Testis (tissue), 5 donors: ENCODE measurements at places on chromosomes 1 and 21. TPM values are rescaled to one million over a fixed set of nuclear protein-coding genes. Genes with fewer than 3 reads are reported as not detected.

Gene TDRD10
- 123 TPM for polyA plus RNA-seq

Gene OR2T33
- not detected for polyA plus RNA-seq

Gene TAF5L
- 12.8 TPM for polyA plus RNA-seq

Gene CYP2J2
- polyA plus RNA-seq = 8.1 TPM

Gene DHX9
- polyA plus RNA-seq = 163 TPM

Gene C1orf94
- polyA plus RNA-seq = 68.8 TPM

DNA sequence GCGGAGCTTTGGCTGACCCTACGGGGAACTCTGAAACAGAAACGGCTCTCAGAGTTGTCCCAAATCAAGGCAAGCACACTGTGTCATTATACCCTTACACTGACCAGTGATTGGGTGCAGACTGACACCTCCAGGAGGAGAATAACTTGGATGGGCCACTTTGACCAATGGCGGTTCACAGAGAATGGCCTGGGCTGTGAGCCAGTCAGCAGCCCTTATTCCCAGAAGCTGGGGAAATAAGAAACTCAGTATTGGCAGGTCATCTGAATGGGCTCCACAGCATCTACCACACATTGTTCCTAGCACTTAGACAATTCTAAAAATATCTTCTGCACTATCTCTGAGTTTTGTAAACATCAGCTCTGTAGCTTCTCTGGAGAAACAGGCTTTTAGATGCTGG, 265.2 kb downstream of the ADGRL2 start:
- peak; percentile 33 for DNase-seq
- no peaks in the 10 kb centered on the region for H3K36me3 ChIP-seq
- no peaks in the 10 kb centered on the region for H3K27me3 ChIP-seq
- peaks cover 14% of the 10 kb centered on the region for H3K4me1 ChIP-seq
- peak overlapping the region; percentile 11 for H3K27ac ChIP-seq
- H3K4me3 ChIP-seq = no peak overlapping the region

DNA sequence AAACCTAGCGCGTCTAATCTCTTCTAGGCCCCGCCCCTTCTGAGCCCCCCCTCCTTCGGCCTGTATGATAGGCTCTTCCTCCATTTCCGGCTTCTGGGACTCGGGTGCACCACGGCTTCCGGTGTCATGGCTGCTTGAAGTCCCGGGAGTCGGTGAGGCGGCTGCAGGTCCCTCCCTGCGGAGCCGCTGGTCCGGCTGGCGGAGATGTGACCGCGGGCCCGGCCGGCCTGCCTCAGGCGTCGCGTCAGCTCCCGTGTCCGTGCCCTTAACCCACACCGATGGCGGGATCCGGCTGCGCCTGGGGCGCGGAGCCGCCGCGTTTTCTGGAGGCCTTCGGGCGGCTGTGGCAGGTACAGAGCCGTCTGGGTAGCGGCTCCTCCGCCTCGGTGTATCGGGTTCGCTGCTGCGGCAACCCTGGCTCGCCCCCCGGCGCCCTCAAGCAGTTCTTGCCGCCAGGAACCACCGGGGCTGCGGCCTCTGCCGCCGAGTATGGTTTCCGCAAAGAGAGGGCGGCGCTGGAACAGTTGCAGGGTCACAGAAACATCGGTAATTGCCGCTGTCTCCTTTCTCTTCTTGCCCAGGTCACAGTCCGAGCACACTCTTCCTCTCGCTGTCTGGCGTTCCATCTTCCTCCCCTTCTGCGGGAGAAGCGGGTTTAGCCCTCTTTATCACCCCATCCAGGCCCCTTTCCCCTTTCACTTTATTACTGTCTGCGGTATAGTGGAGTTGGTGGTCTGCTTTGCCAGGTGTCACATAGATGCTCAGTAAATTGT, at the start of gene UHMK1:
Gene UHMK1, plus strand, starts transcription at position 96 of the 773 bp plus-strand sequence. Its CDS starts 183 bp downstream, at position 279.
- no peaks in the 10 kb centered on the region for H3K36me3 ChIP-seq
- no peaks in the 10 kb centered on the region for H3K27me3 ChIP-seq
- DNase-seq = peak; percentile 96

- no peak for DNase-seq
- H3K27ac ChIP-seq = no peak overlapping the region
- no peaks in the 10 kb centered on the region for H3K36me3 ChIP-seq
Measured at GRCh38 chr1:90114521-90115141, 119.7 kb downstream of the ZNF326 start.

GRCh38 chr1:214897581-214897980, 185.0 kb upstream of the KCNK2 start:
- H3K4me1 ChIP-seq = no peaks in the 10 kb centered on the region
- no peaks in the 10 kb centered on the region for H3K27me3 ChIP-seq
- no peaks in the 10 kb centered on the region for H3K36me3 ChIP-seq
- DNase-seq = no peak

DNA sequence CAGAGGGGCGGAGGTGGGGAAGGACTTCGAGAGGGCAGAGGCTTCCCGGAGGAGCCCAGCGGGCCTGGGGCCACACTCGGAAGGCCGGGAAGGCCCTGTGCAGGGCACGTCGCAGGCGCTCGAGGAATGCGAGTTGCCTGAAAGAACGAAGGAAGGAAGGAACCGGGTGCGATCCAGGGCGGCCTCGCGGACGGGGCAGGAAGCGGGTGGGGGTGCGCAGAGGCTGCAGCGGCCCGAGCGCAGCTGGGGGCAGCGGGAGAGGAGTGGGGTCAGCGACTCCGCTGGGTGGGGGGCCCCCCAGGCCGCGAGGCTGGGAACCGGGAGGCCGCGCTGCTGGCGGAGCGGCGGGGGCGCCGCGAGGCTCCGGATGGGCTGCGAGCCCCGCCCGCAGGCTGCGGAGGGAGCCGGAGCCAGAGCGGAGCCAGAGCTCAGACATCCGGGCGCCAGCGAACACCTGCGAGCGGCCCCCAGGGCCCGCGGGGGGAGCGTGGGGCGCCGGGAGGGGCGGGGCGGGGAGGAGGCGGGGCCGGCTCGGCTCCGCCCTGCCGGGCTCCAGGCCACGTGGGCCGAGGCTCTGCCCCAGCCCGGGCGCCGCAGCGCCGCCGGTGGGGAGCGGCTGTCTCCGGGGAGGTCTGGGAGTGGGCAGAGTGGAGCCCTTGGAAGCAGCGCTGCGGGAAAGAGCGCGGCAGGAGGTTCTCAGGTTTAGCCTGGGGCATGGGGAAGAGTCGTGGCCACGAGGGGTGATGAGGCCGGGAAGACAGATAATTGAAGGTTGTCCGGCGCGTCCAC, 4.6 kb downstream of the ID3 start:
- H3K4me1 ChIP-seq = peaks cover 12% of the 10 kb centered on the region
- H3K27me3 ChIP-seq = no peaks in the 10 kb centered on the region
- peak; percentile 82 for DNase-seq

- H3K4me3 ChIP-seq = no peak overlapping the region
- peaks cover 16% of the 10 kb centered on the region for H3K4me1 ChIP-seq
- H3K27ac ChIP-seq = peak overlapping the region; percentile 76
- no peak for DNase-seq
- no peaks in the 10 kb centered on the region for H3K27me3 ChIP-seq
- H3K36me3 ChIP-seq = no peaks in the 10 kb centered on the region
Measured at GRCh38 chr1:13728091-13728715, 28.2 kb downstream of the PRDM2 start.

- no peaks in the 10 kb centered on the region for H3K4me1 ChIP-seq
- H3K27ac ChIP-seq = no peak overlapping the region
- no peaks in the 10 kb centered on the region for H3K27me3 ChIP-seq
Measured at GRCh38 chr1:115911294-115911693, 65.0 kb upstream of the SLC22A15 start.

- no peak overlapping the region for H3K4me3 ChIP-seq
- H3K4me1 ChIP-seq = no peaks in the 10 kb centered on the region
- H3K36me3 ChIP-seq = no peaks in the 10 kb centered on the region
Measured at GRCh38 chr1:43001434-43001833, 42.8 kb upstream of the SLC2A1 start.

DNA sequence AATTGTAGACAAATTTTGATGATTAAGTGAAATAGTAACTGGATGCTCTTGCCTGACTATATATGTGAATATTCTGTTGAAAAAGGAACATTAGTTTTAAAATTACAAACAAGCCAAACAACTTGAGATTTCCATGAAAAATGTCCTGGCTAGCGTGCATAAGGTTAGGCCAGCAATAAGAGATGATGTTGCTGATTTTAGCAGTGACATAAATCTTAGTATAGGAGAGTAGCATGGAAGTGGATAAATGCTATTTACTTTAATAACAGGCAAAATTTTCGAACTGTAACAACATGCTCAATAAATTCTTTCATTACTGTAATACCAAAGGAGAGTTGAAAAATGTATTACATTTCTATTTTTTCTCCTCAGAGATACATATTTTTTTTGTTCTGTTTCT, 266.6 kb downstream of the LRRC7 start:
- no peaks in the 10 kb centered on the region for H3K27me3 ChIP-seq
- no peaks in the 10 kb centered on the region for H3K36me3 ChIP-seq
- H3K27ac ChIP-seq = no peak overlapping the region
- DNase-seq = no peak

DNA sequence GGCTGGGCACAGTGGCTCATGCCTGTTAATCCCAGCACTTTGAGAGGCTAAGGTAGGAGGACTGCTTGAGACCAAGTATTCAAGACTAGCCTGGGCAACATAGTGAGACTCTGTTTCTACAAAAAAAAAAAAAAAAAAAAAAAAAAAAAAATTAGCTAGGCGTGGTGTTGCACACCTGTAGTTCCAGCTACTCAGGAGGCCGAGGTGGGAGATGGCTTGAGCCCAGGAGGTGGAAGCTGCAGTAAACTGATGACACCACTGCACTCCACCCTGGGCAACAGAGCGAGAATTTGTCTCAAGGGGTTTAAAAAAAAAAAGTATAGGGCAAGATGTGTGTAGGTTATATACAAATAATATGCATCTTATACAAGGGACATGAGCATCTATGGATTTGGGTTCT, 2.6 kb downstream of the TDRKH start:
- DNase-seq = no peak
- no peak overlapping the region for H3K27ac ChIP-seq
- H3K36me3 ChIP-seq = no peaks in the 10 kb centered on the region
- no peaks in the 10 kb centered on the region for H3K27me3 ChIP-seq
- H3K4me3 ChIP-seq = no peak overlapping the region
- no peaks in the 10 kb centered on the region for H3K4me1 ChIP-seq

DNA sequence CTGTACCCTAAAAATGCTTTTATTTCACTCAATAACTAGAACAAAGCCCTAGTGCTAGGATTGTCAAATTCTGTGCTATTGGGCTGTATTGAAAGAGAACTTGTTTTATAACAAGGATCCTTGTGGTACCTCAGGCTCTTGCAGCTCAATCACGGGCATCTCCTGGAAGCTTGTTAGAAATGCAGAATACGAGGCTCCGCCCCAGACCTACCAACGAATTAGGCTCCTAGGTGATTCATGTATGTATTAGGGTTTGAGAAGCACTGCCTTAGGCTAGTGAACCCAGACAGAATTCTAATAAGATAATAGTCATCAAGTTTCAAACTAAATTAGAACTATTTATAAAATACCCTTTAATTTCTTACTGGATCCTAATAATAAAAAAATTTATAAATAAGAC, 45.6 kb downstream of the ZZZ3 start:
- DNase-seq = no peak
- no peaks in the 10 kb centered on the region for H3K27me3 ChIP-seq
- H3K27ac ChIP-seq = no peak overlapping the region
- no peaks in the 10 kb centered on the region for H3K4me1 ChIP-seq

DNA sequence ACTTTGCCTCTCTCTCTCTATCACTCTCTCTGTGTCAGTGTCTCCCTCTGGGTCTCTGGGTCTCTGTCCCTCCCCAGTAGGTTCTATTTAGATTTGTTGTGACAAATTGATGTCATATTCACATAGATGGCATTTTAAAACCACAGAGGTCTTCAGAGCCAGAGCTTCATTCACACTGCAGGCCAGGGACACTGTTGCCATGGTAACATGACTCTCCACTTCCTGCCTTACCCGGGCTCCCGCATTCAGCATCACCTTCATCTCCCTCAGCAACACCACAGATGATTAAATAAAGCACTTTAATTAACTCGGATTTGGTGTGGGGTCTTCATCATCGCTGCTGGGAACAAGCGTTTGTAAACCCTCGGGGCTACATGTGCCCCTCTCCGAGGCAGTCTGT, 132.6 kb downstream of the ETS2 start:
- H3K27ac ChIP-seq = no peak overlapping the region
- no peaks in the 10 kb centered on the region for H3K27me3 ChIP-seq
- no peaks in the 10 kb centered on the region for H3K36me3 ChIP-seq
- no peaks in the 10 kb centered on the region for H3K4me1 ChIP-seq
- H3K4me3 ChIP-seq = no peak overlapping the region

GRCh38 chr1:156931211-156931952, 10.9 kb downstream of the LRRC71 start:
- no peaks in the 10 kb centered on the region for H3K27me3 ChIP-seq
- DNase-seq = no peak
- peaks cover 4% of the 10 kb centered on the region for H3K4me1 ChIP-seq
- no peak overlapping the region for H3K4me3 ChIP-seq

DNA sequence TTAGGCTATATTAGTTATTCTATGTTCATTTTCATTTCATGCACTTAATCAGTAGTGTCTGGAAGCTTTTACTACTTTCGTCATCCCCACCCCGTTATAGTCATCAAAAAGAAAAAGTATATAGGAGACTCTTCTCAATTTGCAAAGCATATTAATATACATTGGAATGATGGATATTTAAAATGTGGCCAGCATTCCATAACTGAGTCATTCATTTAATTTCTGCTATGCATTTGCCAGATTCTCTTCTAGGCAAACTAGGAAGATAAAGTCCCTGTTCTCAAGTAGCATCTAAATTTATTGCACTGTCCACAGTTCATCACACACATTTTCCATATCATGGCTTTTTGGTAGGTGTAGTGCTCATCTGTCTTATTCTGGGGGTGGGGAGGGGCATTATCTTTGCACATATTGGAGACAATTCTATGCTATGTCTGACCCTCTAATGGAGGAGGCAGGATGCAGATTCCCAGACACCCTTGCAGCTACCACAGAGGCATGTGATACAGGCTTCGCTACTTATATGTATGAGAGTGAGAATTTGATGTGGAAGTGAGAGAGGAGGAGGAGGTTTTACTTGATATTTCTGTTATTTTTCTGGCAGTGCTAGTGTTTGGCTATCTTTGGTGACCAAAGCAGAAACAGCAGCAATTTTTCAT, 125.8 kb downstream of the CTH start:
- no peak for DNase-seq
- H3K36me3 ChIP-seq = no peaks in the 10 kb centered on the region
- H3K27ac ChIP-seq = no peak overlapping the region
- no peaks in the 10 kb centered on the region for H3K4me1 ChIP-seq

- DNase-seq = no peak
- H3K4me3 ChIP-seq = no peak overlapping the region
- no peak overlapping the region for H3K27ac ChIP-seq
- no peaks in the 10 kb centered on the region for H3K36me3 ChIP-seq
Measured at GRCh38 chr1:58941471-58942289, 157.8 kb upstream of the JUN start.

- no peak overlapping the region for H3K27ac ChIP-seq
- DNase-seq = no peak
- no peak overlapping the region for H3K4me3 ChIP-seq
- H3K36me3 ChIP-seq = no peaks in the 10 kb centered on the region
- no peaks in the 10 kb centered on the region for H3K4me1 ChIP-seq
- H3K27me3 ChIP-seq = no peaks in the 10 kb centered on the region
Measured at GRCh38 chr1:220637759-220638158, 52.4 kb upstream of the C1orf115 start.
